DMS 273 treated with DMSO at 0.1 percent for 48 hours (cell line): ENCODE measurements at places on chromosomes 5 and 9.

DNA sequence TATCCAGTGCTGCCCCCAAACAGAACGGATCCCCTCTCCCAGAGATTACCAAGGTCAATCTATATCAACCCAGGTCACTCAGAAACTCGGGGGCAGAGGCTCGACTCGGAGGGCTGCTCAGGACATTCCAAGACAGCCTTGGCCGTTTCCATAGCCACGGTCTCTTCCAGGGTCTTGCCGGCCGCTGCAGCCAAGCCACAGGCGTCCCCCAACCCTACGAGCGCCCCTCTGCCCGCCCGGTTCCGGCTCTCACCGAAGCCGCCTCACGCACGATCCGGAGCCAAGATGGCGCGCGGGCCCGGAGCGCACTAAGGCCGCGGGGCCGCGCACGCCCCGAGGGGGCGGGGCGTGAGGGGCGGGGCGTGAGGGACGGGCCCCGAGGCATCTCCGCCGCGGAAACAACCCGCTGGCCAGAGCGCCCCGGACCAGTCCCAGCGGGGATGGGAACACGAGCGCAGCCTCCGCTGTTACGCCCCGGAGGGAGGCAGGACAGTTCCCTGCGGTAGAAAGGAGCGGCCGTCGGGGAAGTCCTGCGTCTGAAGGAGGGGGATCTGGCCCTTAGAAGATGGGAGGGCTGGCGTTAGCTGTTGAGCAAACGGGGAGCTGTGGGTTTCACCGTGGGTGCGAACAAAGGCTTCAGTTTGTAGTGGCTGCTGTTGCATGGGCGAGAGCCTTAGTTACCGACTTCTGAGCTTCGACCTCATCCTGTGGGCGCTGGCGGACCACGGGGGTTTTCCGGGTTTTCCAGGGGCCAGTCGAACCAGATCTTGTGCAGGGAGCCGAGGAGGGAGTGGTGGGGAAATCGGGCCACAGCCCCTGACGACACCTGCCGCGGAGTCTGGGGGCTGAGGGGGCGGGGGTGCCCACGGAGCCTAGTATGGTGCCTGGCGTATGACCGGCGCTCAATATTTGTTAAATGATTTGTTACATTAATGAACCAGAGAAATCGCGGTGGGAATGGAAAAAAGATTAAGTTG lies at the start of gene RPP25L:
Gene RPP25L (minus strand): TSS at position 287 of the 977 bp plus-strand sequence. CDS start 801 bp downstream, outside the sequence.
- peak; percentile 45 for DNase-seq

- DNase-seq, result no peak
Observed at GRCh38 chr5:150567031-150567717, 59.2 kb downstream of the NDST1 start.

GRCh38 chr9:85743275-85744128 lies 1.7 kb upstream of the AGTPBP1 start:
- DNase-seq, result no peak

DNA sequence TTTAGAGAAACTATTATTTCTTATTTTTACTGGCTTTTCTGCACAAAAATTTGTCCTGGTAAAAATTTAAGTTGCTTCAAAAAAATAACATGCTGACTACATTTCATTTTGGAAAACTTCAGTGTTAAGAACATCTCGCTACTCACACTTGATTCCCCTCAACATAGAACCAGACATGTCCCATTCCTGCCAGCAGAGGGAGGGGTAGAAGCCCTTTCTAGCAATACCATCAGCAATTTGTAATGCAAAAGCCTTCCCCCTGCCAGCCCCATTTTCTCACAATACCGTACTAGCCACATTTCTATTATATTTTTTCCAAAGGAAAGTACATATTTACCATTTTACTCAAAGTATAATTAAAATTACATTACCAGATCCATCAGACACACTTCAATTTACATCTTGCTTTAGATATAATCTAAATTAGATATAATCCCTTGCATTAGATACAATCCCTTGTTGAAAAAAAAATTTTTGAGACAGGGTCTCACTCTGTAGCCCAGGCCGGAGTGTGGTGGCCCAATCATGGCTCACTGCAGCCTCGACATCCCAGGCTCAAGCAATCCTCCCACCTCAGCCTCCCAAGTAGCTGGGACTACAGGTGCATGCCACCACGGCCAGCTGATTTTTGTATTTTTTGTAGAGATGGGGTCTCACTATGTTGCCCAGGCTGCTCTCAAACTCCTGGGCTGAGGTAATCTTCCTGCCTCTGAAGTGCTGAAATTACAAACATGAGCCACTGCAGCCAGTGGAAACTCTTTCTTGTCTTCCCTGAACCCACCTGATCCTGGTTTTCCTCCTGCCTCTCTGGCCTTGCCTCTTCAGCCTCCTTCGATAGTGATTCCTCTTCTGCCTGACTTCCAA lies 39.6 kb upstream of the IDNK start:
- DNase-seq, result no peak

- DNase-seq, result no peak
Observed at GRCh38 chr9:99166149-99166548, 55.6 kb downstream of the ALG2 start.

DNA sequence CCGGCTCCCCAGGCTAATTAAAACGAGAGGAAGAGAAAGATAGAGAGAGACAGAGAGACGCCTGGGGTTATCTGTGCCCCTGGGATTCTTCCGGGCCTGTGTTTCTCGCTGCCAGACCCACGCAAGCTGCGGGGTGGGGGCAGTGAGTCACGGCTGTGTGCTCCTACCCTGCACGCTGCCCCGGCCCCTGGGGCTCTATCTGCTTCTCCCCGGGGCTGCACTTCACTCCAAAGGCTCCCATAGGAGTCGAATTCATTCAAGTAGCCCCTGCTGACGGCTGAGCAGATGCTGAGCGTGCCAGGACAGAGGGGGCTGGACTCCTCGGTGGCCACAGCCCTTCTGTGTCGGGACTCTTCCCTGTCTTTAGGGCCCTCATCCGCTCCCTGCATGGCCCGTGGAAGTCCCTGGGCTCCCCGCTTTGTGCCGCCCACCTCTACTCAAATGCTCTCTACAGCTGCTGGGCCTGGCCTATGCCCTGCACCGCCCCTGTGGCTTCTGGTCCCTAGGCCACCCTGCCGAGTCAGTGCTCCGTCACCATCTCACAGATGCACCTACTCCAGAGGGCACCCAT lies 22.8 kb downstream of the SARDH start:
- DNase-seq, result no peak

DNA sequence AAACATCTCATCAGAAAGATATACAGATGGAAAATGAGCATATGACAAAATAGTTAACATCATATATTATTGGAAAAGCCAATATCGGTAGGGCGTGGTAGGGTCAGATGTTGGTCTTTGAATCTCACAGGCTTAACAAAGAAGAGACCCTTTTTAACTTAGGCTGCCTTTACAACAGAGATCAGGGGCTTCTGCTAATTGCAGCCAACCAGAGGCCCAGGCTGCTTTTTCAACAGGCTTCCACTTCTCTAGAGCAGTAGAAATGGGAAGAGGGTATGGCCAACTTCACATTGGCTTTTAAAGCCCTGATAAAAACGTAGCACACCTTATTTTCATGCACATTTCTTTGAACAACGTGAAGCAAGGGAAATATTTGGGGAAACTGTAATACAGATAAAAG lies 764.3 kb upstream of the CTNND2 start:
- no peak for DNase-seq

- DNase-seq, result no peak
Observed at GRCh38 chr9:133701981-133702797, 36.0 kb downstream of the SARDH start.

GRCh38 chr5:139472386-139473030 lies 1.7 kb downstream of the SMIM33 start:
- no peak for DNase-seq

- DNase-seq, result no peak
Observed at GRCh38 chr9:104856413-104856941, 71.5 kb downstream of the ABCA1 start.

GRCh38 chr5:5658226-5658625 lies 235.7 kb downstream of the ICE1 start:
- no peak for DNase-seq

- DNase-seq, result no peak
Observed at GRCh38 chr9:127575875-127576778, 36.0 kb upstream of the STXBP1 start.

GRCh38 chr5:91283899-91284298 lies 99.2 kb downstream of the ARRDC3 start:
- DNase-seq, result no peak

DNA sequence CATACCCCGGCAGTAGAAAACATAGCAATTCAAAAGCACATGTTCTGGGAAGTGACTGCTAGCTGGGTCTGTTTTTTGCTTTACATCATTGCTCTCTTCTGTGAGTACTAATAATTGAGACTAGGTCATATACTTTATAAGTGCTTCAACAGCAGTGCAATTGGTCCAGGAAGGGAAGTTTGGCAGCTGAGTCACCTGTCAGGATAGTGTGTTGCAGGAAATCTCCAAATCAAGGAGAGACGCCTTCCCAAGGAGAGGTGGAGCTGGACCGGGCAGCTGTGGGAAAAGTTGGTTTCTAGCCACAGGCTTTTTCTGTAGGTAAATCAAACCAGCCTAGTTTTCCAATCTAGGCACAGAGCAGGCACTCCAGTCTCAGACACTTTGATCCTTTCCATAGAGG lies 330.1 kb downstream of the ENC1 start:
- DNase-seq, result no peak

DNA sequence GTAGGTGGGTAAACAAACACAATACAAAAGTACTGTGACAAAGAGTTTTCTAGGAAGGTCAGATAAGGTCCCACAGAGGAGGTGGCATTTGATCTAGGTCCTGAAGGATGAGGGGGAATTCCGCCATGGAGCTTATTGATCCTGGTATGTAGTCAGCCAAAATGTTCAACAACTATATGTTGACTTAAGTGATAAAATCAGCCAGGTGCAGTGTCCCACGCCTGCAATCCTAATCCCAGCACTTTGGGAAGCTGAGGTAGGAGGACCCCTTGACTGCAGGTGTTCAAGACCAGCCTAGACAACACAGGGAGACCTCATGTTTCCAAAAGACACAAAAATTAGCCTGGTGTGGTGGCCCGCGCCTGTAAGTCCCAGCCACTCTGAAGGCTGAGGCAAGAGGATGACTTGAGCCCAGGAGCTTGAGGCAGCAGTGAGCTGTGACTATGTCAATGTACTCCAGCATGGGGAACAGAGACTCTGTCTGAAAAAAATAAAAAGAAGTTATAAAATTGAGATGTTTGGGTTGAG lies 46.4 kb upstream of the PLIN2 start:
- DNase-seq, result no peak

GRCh38 chr5:112687306-112687705 lies 50.4 kb upstream of the APC start:
- no peak for DNase-seq

DNA sequence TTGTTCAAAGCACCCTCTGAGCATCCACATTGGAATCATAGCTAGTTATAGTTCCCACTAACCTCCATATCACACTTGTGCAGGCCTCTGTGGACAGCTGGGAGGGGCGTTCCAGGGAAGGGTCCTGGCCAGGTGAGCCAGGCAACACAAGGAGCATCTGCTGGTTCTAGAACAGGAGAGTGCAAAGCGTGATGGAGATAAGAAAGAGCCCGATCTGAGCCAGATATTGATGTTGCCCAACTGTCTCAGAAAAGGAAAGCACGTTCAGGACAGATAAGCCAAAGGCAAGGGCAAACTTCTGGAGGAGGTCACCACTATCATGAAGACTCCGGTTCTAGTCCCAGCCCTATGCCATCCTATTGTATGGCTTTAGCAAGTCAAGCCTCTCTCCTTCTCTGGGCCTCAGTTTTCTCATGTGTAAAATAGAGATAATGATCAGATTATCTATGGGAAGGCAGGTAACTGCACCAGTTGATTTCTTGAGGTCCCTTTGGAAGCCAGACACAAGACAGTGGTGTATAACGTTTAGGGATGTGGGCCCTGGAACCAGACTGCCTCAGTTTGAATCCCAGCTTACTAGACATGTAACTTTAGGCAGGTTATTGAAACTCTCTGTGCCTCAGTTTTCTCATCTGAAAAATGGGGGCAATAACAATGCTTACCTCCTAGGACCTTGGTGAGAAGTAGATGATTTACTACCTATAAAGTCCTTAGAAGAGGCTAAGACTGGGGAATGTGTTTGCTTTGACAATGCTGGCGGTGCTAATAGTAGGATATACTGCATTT lies 19.8 kb downstream of the GABBR2 start:
- no peak for DNase-seq

DNA sequence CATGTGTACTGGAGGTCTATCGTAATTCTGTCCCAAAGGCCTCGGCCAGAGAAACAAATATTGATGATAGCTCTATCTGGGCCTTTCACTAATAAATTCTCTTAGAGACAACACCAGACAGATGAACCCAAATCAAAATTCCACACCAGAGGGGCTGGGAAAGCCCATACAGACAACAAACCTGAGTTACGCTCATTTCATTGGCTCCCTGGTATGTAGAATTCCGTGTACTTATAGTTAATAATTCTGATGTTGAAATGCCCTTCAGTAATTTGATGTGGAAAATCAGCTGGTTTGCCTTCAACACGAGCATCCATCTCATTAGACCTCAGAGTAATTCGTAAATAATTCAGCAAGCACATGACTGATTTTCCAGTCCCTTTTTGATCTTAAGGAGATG lies 53.2 kb downstream of the FRMD3 start:
- no peak for DNase-seq

GRCh38 chr9:132016456-132016855 lies 63.2 kb downstream of the MED27 start:
- no peak for DNase-seq

GRCh38 chr9:128102196-128102595 lies 25.3 kb downstream of the PTGES2 start:
- DNase-seq, result no peak

DNA sequence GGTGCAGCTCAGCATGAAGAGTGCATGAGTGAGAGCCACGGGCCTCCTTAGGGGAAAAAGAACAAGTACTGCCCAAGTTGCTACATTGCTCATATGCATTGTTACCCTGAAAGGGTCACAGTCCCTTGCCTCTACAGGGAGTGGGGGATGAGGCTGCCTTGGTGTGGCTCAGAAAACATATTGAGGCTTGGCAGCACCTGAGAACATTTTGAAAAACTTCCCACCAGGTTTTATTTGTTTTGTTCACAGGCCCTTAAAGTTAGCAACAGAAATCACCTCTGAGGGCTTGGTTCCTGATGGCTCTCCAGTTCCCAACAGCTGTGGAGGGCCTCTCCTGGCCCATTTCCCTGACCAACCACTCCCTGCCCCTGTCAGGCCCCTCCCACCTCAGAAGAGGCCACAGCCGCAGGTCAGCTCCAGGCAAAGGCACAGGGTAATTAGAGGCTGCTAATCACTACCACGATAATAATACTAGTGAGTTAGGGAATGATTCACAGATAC lies 90.7 kb upstream of the ADRA1B start:
- DNase-seq, result no peak
